ENCODE measurements at places on chromosomes 11 and 22.

- DNase-seq: no peak
Observed at GRCh38 chr11:57336111-57336666, 497 bp upstream of the SSRP1 start.

GRCh38 chr11:80165744-80166143 is 724.9 kb upstream of the TENM4 start:
- no peak for DNase-seq

- peak; percentile 21 for DNase-seq
Observed at GRCh38 chr22:40855979-40856512, 393 bp downstream of the ST13 start.

DNA sequence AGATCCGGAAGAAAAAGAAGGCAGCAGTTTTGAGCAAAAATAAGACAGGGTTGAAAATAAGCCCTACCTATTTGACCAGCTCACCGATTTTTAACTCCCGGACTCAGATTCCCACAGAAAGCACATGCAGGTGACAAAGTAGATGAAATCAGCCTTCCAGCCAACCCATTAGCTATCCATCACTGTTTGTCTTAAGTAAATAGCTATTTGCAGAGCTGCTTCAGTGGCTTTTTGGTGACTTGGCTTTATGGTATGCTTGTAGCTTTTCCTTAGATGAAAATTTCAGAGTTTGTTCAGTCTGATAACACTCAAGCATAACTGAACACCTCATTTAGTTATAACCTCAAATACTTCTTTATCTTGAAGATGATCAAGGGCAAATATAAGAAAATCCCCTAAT is 192.6 kb downstream of the HIPK3 start:
- DNase-seq: no peak

DNA sequence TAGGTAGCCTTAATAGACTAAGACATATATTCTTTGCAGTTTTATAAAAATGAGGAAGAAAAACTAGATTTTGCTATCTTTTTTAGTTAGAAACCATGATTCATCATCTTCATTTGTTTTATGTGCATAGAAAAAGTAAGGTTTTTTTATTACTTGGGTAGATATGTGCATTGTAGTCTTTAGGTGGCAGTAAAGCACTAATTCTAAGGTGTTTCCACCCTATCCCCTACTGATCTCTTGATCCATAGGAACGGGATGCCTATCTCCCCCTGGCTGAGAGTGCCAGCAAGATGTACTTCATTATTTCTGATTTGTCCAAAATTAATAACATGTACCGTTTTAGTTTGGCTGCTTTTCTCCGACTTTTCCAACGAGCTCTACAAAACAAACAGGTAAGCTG is 148.1 kb downstream of the DYNC2H1 start:
- DNase-seq: no peak

- DNase-seq: no peak
Observed at GRCh38 chr11:116180806-116181600, 591.8 kb downstream of the BUD13 start.

DNA sequence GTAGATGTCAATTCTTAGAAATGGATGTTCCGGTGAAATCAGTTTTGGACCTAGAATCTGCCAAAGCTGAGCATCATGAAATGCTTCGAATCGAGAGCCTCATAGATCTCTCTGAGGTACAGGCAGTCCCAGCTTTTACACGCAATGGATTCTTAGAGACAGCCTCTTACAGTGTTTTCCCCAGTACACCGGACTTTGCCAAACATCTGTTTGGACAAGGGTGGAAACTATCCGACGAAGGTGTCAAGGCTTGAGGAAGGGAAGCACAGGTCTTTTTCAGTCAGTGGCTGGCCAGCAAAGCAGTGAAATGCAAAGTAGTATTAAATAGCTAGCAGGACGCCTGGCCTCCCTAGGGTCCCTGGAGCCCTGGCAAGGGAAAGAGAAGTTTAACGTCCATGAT is 4.9 kb downstream of the GRK3 start:
- DNase-seq: no peak

GRCh38 chr11:80315200-80315599 is 874.4 kb upstream of the TENM4 start:
- DNase-seq: no peak

GRCh38 chr22:48443680-48444079 is 1384.0 kb downstream of the BRD1 start:
- DNase-seq: no peak

DNA sequence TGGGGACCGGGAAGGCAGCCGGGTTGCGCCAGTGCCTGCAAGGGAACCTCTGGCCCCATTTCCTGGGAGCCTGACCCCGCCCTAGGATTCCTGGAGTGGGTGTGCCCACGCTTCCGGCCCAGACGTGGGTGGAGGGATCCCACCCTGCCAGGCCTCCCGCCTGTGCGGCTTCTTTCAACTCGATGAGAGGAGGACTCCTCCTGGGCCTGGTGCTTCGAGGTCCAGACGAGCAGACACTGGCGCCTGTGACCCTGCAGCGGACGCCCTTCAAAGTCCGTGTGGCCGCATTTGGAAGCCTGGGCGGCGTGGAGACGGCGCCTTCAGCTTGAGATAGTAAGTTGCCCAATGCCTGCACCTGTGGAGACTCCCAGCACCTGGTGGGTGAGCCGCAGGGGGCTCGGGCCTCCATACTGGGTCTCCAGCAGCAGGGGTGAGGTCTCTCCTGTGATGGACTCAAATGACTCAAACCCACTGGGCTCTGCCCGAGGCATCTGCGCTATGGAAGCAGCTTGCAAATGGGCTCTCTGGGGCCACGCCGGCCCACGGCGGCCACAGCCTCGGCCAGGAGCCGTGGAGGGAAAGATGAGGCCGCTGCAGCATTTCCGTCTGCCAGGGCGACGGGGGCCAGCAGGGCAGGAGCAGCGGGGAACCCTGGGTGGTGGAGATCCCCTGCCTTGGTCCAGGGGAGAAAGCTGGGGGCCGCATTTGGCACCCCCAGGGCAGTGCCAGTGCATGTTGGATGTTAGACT is 64.3 kb upstream of the PPARA start:
- no peak for DNase-seq

GRCh38 chr22:41768430-41768829 is 32.0 kb upstream of the CCDC134 start:
- DNase-seq: peak; percentile 78

GRCh38 chr11:79328402-79328801 is 112.4 kb downstream of the TENM4 start:
- no peak for DNase-seq

- no peak for DNase-seq
Observed at GRCh38 chr22:38203090-38203810, 1.5 kb downstream of the MAFF start.

DNA sequence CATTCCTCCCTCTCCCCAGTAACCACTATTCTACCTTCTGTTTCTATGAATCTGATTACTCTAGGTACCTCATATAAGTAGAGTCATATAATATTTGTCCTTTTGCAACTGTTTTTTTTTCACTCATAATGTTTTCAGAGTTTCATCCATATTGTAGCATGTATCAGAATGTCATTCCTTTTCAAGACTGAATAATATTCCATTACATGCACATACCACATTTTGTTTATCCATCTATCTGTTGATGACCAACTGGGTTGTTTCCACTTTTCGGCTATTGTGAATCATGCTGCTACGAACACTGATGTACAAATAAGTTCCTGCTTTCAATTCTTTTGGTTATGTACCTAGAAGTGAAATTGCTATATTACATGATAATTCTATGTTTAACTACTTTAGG is 40.7 kb downstream of the MRE11 start:
- no peak for DNase-seq

DNA sequence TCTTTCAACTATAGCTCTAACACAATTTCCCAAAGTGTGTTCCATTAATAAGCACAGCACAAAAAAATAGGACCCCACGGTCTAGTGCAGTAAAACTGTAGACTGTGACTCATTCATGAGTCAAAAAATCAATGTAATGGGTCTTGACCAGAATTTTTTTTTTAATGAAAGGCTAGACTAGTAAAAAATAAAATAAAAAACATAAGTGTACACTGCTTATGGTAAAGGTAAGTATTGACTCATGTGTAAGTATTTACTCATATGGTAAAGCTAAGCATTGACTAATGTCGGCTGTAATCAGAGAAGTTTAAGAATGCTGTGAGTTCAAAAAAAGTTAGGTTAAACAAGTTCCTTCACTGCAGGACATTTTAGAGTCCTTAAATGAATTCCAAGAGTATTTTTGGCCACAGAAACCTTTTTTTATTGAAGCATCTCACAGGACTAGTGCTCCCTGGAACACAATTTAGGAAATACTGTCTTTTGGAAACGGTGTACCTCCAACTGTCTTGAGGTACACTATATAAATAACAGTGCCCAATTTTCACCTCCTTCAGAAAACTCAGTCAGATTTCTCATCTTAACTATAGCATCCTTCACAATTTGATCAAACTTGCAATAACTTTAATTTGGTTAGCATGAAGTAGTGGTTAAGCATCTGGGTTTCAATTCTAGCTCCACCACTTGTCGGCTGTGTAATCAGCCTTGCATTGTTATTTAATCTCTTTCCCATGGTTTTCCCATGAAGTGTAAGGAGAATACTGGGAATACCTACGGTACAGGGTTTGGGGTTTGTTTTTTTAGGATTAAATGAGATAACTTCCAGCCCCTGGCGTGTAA is 2.1 kb downstream of the CCDC73 start:
- DNase-seq: no peak

Measured in MV-4-11 (cell line).